Right ventricle myocardium inferior (tissue), 1 donor: ENCODE measurements at places on chromosomes 3 and 15. TPM values are rescaled to one million over a fixed set of nuclear protein-coding genes. Genes with fewer than 3 reads are reported as not detected.
A peak's percentile ranks its signal among the peaks of the same experiment; 100 is the strongest.

The PLCH1 gene
- total RNA-seq: 1.3 TPM

The SERINC4 gene
- total RNA-seq: 0.30 TPM

The ST3GAL6 gene
- 27.1 TPM for total RNA-seq

DNA sequence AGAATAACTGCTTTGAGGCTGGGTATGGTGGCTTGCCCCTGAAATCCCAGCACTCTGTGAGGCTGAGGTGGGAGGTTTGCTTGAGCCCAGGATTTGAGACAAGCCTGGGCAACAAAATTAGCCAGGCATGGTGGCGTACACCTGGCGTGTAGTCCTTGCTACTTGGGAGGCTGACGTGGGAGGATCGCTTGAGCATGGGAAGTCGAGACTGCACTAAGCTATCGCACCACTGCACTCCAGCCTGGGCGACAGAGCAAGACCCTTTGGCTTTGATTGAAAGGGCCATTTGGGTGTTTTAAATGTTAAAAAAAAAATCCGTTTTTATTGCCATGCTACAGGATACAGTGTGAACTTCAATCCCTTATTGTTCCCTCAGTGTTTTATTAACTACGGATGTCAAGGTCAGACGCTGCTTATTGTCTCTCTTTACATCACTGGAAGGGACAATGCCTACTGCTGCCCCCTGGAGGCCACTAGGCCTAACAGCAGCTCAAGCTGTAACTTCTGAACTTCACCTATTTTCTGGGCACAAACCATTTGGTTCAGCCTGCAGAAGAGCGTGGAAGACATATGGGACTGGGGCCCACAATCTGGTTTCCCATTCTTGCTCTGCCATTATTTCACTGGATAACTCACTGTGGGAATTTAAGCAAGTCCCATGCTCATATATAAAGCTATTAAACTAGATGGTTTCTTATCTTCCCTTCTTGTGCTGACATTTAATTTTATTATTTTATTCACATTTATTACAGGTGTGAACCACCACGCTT is 15.3 kb upstream of the IREB2 start:
- DNase-seq: peak; percentile 76

DNA sequence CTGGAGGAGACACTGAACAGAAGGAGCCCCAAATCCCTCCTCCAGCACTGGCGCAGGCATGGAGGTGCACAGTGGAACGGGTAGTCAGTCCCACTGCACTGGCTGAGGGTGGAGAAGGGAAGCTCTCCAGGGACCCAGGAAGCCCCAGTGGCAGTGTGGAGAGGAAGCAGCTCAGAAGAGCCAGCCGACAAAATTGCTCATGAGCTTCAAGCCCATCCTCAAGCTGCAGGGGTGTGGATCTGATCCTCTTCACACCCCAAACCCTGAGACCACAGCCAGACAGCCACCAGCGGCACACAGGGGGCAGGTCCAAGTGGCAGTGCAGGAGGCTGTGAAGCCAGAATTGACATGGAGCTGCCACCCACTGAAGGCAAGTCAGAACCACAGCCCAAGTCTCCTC is 32.1 kb downstream of the CYFIP1 start:
- DNase-seq: no peak

DNA sequence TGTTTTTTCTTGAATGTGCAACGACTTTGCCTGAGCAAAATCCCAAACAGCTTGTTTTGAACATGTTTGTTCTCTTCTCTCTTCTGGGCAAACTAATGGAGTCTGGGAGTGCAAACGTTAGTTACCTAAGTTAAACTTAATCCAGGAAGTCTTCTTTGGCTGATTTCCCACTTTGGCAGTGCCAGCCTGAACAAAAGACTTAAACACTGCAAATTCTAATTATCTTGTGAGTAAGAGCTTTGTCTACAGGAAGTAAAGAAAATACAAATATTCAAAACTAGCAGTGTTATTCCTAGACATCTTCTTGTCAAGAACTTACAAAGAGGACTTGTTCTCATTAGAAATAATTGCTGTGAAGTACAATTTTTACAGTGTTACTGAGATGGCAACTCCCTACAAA is 16.7 kb upstream of the DENND6A start:
- DNase-seq: no peak

GRCh38 chr3:50122661-50123391 is 32.3 kb upstream of the SEMA3F start:
- peak; percentile 59 for DNase-seq

DNA sequence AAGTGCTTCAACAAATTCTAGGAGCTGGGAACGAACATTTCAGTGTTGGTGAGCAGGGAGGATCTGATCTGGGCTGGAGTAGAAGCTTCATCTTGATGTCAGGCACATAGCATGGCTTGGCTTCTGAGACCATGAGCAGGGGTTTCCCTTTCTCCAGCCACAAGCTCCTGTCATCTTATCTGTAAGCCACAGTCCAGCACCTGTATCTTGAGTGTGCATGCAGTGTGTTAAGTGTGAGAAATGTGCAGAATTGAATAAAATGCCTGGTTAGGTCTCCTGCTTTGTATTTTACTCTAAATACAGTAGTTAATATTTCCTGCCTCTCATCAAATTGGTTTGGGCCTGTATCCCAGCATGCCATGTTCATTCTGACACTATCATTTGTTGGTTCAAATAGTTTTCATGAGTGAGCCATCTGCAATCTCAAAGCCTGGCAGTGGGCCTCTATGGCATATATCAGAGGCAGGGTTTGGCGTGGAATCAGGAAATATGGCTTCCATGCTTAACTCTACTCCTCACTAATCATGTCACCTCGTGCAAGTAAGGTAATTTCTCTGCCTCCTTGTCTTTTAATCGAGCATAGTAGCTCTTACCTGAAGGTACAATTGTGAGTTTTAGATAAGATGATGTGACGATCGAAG is 43.3 kb downstream of the TLNRD1 start:
- DNase-seq: no peak

DNA sequence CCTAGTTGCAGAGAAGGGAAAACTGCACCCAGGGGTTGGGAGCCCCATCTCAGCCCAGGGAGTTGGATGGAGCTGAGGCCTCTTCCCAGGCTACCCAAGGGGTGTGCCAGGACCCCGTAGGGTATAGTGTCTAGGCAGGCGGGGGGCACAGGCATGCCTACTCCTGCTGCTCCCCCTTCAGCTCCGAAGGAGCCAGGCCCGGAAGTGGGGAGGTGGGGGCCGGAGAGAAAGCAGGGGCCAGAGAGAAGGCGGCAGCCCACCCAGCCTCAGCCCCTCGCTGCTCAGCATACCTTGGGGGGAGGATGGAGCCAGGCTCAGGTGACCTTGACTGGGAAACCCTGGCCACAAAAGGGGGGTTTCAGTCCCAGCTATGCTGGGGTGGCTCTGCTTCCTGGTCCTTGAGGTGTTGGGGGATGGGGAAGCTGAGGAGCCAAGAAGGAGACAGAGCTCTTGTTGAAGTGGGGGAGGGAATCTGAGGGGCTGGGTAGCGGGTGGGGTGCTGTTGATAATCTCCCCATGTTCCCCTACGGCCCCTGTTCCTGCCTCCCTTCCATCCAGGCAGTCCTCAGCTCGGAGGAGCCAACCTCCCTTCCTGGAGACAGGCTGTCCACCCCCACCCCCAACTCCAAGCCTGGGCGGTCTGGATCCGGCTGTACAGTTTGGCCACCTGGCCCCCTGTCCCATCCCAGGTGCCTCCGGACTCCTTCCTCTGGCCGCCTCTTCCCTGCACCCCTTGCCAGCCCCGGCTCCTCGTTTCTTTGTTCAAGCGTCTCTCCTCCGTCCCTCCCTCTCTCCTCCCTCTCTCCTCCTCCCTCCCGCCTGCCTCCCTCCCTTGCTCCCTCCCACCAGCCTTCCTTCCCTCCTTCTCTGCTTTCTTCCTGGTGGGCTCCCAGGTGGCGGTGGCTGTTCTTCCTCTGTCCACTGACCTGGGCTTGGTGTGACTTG is 1.7 kb downstream of the SEMA3F start:
- no peak for DNase-seq

DNA sequence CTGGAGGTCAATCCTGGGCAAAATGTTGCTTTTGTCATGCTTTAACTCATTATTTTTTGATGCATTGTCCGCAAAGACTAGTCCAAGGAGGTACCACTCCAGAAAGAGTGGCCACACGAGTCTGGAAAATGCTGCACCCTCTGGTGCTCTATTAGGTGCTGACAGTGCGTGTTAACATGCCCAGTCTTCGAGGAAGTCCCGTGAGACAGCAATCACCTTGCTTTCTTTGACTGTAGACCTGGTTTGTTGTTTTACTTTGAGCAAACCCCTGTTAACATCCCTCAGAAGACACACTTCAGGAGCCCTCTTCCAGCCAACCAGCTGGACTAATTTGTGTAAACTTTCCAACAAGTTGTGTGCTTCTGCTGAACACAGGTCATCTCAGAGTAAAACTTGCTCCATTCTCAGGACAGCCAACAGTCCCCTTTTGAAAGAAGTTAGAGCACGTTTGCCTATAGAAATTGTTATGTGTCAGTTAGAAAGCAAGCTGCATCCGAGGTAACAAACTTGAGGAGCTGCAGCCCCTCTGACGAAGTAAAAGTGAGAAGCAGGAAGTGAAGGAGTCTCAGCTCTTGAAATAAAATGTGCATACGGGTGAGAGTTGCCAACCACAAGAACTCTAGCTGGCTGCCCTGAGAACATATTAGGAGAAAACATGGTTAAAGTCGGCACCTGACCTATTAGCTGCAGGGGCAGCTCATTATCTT is 205.0 kb downstream of the LPP start:
- no peak for DNase-seq
